Adrenal gland (tissue), 19 donors: ENCODE measurements at places on chromosomes 4 and X. TPM values are rescaled to one million over a fixed set of nuclear protein-coding genes. Genes with fewer than 3 reads are reported as not detected.

The GPR34 gene
- 53.3 TPM for total RNA-seq

The BDH2 gene
- 127 TPM for total RNA-seq

The CCDC158 gene
- total RNA-seq, result not detected

The CT45A1 gene
- not detected for total RNA-seq

The HPGD gene
- total RNA-seq, result 3.6 TPM

The SORCS2 gene
- total RNA-seq, result 15.5 TPM

The CENPU gene
- total RNA-seq, result 3.5 TPM
